Muscle of leg (tissue), 16 donors: ENCODE measurements at places on chromosomes 1 and 21.
A peak's percentile ranks its signal among the peaks of the same experiment; 100 is the strongest.

DNA sequence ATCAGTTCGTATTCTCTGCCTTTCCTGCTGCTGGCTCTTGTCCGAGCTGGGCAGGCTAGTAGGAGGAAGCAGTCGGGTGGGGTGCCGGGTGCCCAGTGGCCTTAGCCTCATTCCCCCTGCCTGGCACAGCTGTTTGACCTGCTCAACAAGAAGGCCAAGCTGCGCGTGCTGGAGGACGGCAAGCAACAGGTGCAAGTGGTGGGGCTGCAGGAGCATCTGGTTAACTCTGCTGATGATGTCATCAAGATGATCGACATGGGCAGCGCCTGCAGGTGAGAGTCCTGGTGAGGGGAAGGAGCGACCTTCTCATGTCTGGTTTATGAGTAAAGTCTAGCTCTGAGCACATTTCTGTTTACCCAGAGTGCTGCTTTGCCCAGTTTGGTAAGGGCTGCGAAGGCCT is 16.3 kb upstream of the RPS8 start:
- H3K27ac ChIP-seq = no peak overlapping the region
- H3K4me1 ChIP-seq = peaks cover 3% of the 10 kb centered on the region
- H3K36me3 ChIP-seq = peaks cover 71% of the 10 kb centered on the region
- H3K4me3 ChIP-seq = no peak overlapping the region

DNA sequence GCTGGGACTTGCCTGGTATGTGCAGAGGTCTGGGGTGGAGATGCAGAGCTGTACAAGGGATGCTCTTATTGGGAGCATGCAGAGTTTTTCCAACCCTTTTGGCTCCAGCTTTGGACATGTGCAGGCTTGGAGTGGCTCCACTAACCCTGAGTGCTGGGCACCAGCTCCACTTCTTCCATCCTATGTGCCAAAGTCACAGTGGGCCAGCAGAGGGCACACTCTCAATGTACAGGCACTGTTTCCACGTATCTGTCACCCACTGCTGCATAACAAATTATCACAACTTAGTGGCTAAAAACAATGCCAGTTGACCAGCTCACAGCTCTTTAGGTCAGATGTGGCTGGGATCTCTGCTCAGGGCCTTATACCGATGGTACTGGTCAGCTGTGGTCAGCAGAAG is 631.8 kb downstream of the AJAP1 start:
- peaks cover 5% of the 10 kb centered on the region for H3K27me3 ChIP-seq
- peak; percentile 1 for DNase-seq
- no peak overlapping the region for H3K27ac ChIP-seq
- no peak overlapping the region for H3K4me3 ChIP-seq

- no peak overlapping the region for H3K4me3 ChIP-seq
- no peaks in the 10 kb centered on the region for H3K4me1 ChIP-seq
- no peaks in the 10 kb centered on the region for H3K27me3 ChIP-seq
- peak; percentile 90 for DNase-seq
These were observed 1211.0 kb upstream of the ADGRL4 start for GRCh38 chr1:80217377-80217986.

- no peak overlapping the region for H3K27ac ChIP-seq
- H3K36me3 ChIP-seq = no peaks in the 10 kb centered on the region
- no peak for DNase-seq
- H3K27me3 ChIP-seq = peaks cover 29% of the 10 kb centered on the region
- no peak overlapping the region for H3K4me3 ChIP-seq
- H3K4me1 ChIP-seq = peaks cover 12% of the 10 kb centered on the region
These were observed 5.3 kb downstream of the TENT5C start for GRCh38 chr1:117611121-117611601.

- H3K27ac ChIP-seq = no peak overlapping the region
- DNase-seq = peak; percentile 52
- H3K4me1 ChIP-seq = peaks cover under 1% of the 10 kb centered on the region
- H3K27me3 ChIP-seq = no peaks in the 10 kb centered on the region
- H3K4me3 ChIP-seq = no peak overlapping the region
- no peaks in the 10 kb centered on the region for H3K36me3 ChIP-seq
These were observed 60.4 kb downstream of the UBE2U start for GRCh38 chr1:64263856-64264255.

GRCh38 chr1:202203238-202204039 is 9.8 kb downstream of the LGR6 start:
- H3K4me1 ChIP-seq = peaks cover 14% of the 10 kb centered on the region
- no peak overlapping the region for H3K4me3 ChIP-seq
- no peaks in the 10 kb centered on the region for H3K36me3 ChIP-seq

- no peak overlapping the region for H3K27ac ChIP-seq
- peaks cover 7% of the 10 kb centered on the region for H3K27me3 ChIP-seq
- H3K36me3 ChIP-seq = no peaks in the 10 kb centered on the region
- no peak for DNase-seq
- no peaks in the 10 kb centered on the region for H3K4me1 ChIP-seq
- H3K4me3 ChIP-seq = no peak overlapping the region
These were observed 120.2 kb downstream of the ACTL8 start for GRCh38 chr1:17875171-17875881.

DNA sequence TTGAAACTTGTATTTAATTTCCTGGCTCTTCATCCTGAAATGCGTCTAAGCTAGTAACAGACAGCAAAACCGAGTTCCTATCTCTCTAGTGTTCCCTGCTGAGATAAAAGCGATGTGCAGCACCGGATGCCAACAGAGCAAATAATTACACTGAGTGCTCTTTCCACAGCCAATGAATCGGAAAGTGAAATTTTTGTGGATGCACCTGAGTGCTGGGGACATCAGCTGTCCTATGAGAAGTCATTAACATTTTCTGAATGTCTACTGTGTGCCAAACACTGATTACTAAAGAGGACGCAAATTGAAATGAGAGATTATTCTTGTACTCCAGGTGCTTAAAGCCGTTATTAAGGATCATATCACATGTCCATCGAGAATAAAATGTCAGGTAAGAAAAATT is 278.0 kb downstream of the RGS7 start:
- H3K4me1 ChIP-seq = no peaks in the 10 kb centered on the region
- H3K27me3 ChIP-seq = no peaks in the 10 kb centered on the region
- no peaks in the 10 kb centered on the region for H3K36me3 ChIP-seq
- H3K4me3 ChIP-seq = no peak overlapping the region
- H3K27ac ChIP-seq = no peak overlapping the region
- no peak for DNase-seq

- H3K4me1 ChIP-seq = peaks cover 9% of the 10 kb centered on the region
- no peak overlapping the region for H3K4me3 ChIP-seq
- H3K36me3 ChIP-seq = no peaks in the 10 kb centered on the region
These were observed 130.1 kb upstream of the SOD1 start for GRCh38 chr21:31529406-31529805.

GRCh38 chr1:48693674-48694320 is 82.9 kb downstream of the BEND5 start:
- no peak overlapping the region for H3K4me3 ChIP-seq
- H3K36me3 ChIP-seq = no peaks in the 10 kb centered on the region
- H3K4me1 ChIP-seq = no peaks in the 10 kb centered on the region
- peaks cover 7% of the 10 kb centered on the region for H3K27me3 ChIP-seq
- H3K27ac ChIP-seq = no peak overlapping the region
- no peak for DNase-seq

GRCh38 chr21:40685141-40685540 is 161.8 kb downstream of the DSCAM start:
- no peak overlapping the region for H3K4me3 ChIP-seq

- no peak overlapping the region for H3K27ac ChIP-seq
- no peak overlapping the region for H3K4me3 ChIP-seq
- H3K36me3 ChIP-seq = no peaks in the 10 kb centered on the region
- H3K4me1 ChIP-seq = no peaks in the 10 kb centered on the region
- H3K27me3 ChIP-seq = no peaks in the 10 kb centered on the region
These were observed 169.3 kb downstream of the SEC16B start for GRCh38 chr1:177800400-177801088.

DNA sequence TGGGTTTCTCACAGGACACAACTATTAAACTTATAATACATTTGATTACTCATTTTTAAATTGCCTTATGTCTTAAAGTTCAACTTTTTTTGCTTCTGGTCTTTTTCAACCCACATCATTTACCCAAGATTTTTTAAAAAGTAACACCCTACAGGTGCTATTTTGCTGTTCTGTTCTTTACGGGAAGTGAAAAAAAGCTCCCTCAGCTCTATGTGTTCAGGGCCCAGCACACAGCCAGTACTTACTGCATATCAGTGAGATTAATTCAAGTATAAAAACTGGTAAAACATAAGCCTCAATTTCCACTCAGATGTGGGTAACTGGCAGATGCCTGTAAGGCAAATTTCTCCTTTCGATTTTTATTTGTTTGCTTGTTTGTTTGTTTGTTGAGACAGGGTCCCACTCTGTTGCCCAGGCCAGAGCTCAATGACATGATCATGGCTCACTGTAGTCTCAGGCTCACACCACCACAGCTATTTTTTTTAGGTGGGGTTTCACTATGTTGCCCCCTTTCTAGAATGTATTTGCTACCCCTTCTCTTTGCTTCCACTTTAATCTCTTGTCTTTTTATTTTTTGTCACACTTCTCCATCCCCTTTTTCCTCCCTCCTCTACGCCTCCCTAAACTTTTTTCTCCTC is 20.3 kb downstream of the RNASEL start:
- DNase-seq = no peak
- H3K4me3 ChIP-seq = no peak overlapping the region
- no peaks in the 10 kb centered on the region for H3K36me3 ChIP-seq
- no peak overlapping the region for H3K27ac ChIP-seq
- H3K27me3 ChIP-seq = no peaks in the 10 kb centered on the region

- peaks cover 7% of the 10 kb centered on the region for H3K4me1 ChIP-seq
- no peak overlapping the region for H3K4me3 ChIP-seq
- H3K36me3 ChIP-seq = peaks cover 9% of the 10 kb centered on the region
- no peak for DNase-seq
- no peaks in the 10 kb centered on the region for H3K27me3 ChIP-seq
These were observed 9.4 kb downstream of the NPHP4 start for GRCh38 chr1:5982868-5983267.

GRCh38 chr1:234149217-234149616 is 224.0 kb upstream of the COA6 start:
- H3K4me1 ChIP-seq = no peaks in the 10 kb centered on the region
- no peaks in the 10 kb centered on the region for H3K27me3 ChIP-seq
- H3K27ac ChIP-seq = no peak overlapping the region
